ENCODE measurements at places on chromosomes 3 and 15.
A peak's percentile ranks its signal among the peaks of the same experiment; 100 is the strongest.

DNA sequence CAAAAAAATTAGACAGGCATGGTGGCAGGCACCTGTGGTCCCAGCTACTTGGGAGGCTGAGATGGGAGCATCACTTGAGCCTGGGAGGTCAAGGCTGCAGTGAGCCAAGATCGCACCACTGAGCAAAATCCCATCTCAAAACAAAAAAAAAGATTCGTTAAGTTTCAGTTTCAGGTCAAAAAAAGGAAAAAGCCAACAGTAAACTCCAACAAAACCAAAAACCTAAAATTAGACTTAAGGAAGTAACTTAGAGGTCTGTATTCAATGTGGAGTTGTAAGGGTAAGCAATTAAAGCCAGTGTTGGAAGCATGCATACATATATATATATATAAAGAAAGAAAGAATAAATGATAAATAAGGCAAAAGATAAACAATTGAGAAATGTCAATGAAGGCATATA, 11.8 kb downstream of the KPNA1 start:
- DNase-seq: no peak

DNA sequence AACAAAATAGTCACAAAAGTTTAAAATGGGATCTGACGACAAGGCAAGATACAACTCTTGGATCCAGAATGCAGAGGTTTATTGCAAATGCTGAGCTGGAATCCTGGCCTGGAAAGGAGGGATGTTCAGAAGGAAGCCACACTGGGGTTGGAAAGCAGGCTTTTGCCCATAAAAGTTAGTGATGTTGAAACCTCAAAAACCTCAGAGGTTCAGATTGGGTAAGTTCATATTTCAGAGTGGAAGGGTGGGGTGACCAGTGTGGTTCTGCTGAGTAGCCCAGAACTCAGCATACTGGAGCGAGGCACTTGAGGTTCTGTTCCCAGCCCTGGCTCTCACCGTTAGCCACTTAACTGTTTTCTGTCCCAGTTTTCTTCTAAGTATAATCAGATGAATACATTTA, 114.0 kb upstream of the OSTN start:
- DNase-seq: no peak

DNA sequence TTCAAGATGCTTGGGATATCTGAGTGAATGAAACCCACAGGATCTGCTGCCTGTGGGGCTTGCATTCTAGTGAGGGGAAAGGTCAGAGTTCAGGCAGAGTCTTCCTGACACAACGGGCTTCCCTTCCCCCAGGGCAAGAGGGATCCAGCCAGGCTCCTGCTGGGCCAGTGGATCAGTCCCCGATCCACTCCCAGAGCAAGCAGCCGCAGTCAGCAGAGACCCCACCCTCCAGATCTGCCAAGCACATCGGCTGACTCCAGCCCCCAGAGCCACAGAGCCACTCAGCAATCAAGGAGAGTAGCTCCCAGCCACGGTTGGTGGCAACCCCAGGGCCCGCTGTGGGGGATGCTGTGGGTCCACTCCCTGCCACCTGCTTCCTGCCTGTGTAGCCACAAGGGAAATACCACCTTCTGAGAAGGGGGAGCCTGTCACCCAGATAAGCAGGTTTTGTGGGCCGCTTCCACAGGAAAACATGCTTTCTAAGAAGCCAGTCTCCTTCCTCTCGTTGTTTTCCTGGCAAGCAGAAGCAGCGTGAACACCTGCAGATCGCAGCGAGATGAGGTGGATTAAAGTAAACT, 44.9 kb downstream of the CPN2 start:
- DNase-seq: peak; percentile 80

- no peak for DNase-seq
Measured at GRCh38 chr3:62755285-62755684, 119.9 kb downstream of the CADPS start.

- no peak for DNase-seq
Measured at GRCh38 chr3:27387625-27388024, 18.4 kb upstream of the NEK10 start.

DNA sequence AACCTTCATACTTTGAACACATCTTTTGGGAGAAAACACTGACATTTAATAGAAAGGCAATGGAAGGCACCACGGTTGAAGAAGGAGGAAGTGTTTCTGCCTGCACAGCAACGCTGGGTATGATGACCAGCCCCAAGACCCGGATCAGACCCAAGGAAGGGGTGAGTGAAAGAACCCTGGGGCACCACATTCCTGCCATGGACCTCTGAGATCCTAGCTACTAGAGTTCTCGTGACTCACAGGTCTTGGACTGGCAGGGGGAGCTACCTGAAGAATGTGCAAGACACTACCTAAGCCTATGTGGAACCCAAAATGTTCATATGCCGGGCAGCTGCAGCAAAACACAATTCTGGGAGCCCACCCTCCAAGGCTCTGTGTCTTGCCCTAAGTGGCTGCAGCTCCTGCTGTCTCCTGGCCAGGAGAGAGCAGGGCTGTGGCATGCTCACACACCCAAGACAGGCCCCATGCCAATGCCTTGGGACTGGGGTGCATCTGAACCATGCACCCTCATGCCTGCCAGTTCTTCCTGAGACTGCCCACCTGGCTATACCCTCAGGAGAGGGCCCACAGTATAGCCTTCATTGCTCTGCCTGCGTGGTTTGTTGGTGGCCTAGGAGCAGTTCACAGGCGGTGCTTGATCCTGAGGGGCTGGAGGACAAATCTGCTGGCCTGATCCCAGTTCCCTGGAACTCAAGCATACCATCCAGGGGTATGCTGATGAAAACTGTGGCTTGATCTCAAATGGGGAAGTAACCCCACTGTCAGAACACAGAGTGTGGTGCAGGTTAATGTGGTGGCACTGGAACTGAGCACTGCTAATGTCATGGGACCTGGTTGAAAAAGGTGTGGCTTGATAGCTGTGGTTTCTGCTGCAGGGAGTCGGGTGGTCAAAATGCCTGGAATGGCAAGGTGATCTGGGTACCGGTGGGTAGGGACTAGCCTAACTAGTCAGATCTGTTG, 353.3 kb upstream of the ARHGEF26 start:
- DNase-seq: no peak

DNA sequence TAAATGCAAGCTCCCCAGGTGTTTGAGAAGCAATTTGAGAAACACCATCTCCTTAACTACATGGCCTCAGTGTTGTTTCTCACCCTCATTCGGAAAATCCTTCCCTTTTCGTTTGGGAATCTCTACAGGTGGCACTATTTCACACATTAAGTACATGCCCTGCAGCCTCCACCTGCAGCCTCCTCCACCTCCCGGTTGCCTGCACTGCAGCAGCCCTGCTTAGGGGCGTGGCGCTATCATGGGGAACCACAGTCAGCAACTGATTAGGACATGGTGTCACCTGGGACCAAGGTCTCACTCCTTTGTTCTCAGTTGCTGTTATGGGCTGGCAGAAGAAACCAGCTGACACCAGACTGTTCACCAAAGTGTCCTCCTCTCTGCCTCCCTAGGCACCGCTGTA, 11.7 kb upstream of the ZNF774 start:
- no peak for DNase-seq

- no peak for DNase-seq
Measured at GRCh38 chr15:36133742-36134141, 445.7 kb upstream of the CDIN1 start.

DNA sequence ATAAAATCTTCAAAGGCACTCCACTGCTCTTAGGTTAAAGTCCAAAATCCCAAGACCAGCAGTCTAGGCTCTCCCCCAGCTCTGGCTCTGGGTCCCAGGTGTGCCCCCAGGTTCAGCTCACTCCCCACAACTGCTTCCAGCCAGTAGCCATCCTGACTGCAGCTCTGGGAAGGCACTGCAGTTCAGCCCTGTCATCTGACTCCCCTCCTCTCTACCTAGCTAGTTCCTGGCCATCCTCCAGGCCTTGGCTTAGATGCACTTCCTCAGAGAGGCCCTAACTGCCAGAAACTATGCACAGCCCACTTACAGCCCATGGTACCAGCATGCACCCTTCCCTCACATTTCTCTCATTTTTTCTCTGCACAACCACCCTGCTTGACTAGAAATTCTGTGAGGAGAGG, 25.5 kb downstream of the TBC1D2B start:
- DNase-seq: no peak

DNA sequence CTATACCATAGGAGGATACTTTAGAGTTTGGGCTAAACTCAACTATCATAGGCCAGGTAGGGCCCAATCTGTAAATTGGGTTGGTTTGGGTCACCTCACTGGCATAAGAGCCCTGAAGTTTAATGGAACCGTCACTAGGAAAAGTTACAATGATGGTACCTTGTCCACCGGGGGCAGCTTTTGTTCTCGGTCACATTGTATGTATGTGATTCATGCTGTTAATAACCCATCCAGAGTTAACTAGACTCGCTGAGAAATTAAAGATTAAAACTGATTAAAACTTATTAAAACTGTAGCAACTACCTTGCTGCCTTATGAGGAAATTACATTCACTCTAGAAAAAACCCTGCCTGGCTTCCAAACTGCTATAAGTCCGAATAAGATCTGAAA, 145.0 kb upstream of the TMCO5A start:
- no peak for DNase-seq

DNA sequence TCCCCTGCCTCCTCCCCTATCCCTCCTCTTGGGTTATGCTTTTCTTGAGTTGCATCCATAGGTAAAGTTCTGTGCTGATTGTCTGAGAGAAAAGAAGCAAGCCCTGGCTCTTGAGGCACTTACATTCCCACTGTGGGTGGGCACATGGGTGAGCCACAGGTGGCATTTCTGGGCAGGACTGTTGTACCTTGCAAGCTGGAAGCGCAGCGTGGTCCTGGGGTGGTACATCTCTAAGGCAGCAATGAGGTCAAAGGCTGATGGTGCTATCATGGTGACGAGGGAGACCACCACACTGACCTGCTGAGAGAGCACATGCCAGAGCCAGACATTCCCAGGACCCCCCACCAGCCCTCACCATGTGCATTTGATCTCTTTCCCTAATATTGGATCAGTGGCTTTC, 24.7 kb downstream of the TMC3 start:
- DNase-seq: no peak

GRCh38 chr15:62138124-62138523, 27.0 kb downstream of the C2CD4B start:
- DNase-seq: no peak

DNA sequence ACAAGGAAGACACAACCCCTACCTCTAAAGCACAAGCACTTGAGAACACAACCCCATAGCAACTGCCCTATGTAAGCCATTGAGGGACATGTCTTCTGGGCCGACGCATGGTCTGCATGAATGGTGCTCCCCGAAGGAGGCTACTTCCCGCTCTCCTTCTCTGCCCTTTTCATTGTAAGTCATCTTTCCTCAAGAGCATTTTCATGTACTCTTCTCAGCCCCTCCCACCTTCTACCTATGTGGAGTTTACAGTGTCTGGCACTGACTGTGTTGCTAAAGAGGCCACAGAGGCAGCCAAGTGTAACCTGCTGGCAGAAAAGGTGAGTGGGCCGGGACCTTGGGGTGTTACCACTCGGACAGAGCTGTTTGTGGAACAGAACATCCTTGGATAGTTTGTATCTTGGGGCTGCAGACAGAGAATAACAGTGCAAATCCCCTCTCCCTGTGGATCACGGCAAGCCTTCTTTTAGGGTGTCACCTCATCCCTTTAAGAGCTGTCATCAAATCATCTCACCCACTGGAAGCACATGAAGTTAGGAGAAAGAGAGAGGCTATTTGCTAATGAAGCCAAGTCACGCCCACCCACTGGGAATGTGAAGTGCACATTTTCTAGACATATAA, 5.6 kb downstream of the AHSG start:
- no peak for DNase-seq

- no peak for DNase-seq
Measured at GRCh38 chr3:156582532-156583183, 27.7 kb upstream of the SSR3 start.

DNA sequence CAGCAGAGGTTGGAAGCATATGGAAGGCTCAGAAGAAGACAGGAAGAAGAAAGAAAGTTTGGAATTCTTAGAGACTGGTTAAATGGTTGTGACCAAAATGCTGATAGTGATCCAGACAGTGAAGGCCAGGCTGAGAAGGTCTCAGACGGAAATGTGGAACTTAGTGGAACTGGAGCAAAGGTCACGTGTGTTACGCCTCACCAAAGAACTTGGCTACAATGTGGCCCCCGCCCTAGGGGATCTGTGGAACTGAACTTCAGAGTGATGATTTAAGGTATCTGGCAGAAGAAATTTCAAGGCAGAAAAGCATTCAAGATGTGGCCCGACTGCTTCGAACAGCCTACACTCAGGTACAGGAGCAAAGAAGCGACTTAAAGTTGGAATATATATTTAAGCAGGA, 83.1 kb downstream of the MYO5A start:
- no peak for DNase-seq

DNA sequence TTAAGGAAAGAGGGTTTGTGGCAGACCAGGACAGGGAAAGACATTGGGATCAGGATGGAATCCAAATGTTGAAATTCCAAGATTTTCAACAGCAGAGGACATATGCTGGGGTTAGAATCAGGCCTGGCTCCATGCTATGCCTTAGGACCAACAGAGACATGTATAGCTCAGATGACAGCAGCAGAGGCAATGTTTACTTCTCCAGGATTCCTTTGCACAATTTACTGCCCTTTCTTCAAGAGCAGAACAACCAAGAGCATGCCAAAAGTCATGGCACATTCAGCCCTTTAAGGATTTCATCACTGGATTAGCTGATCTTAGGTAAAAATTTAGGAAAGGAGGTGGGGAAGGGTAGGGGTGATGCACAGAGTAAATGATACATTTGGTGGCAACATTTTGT, 69.6 kb upstream of the GSK3B start:
- DNase-seq: no peak

DNA sequence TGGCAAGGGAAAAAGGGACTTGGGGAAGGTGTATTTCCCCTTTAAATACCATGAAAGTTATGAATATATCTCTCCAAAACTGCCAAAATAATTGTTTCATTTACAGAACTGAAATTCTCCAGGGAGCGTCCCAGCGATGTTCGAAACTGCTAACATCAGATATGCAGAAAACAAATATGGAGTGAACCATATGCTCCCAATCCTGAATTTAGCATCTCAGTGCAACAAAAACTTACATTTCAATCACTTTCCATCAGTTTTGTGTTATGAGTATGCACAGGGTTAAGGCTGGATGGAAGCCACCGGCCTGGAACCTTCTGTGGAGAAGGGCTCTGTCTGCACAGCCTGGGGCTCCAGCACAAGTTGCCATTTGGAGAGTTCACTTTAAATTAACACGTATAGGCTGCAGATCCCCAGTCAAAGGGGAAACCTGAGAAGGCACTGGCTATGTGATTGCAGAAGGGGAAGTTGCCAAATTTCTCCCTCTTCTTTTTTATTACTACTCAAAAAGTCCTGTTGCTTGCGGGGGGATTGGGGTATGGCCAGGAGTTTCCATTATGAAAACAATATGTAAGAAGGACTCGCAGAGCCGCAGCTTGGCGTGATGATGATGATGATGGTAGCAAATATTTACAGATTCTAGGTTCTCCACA, 56.9 kb upstream of the FOXP1 start:
- no peak for DNase-seq

GRCh38 chr3:142215106-142215505, 10.3 kb downstream of the GK5 start:
- no peak for DNase-seq
